ENCODE measurements at places on chromosomes 1 and 21.

- no peak for DNase-seq
Measured at GRCh38 chr1:18516473-18516872, 35.7 kb downstream of the KLHDC7A start.

DNA sequence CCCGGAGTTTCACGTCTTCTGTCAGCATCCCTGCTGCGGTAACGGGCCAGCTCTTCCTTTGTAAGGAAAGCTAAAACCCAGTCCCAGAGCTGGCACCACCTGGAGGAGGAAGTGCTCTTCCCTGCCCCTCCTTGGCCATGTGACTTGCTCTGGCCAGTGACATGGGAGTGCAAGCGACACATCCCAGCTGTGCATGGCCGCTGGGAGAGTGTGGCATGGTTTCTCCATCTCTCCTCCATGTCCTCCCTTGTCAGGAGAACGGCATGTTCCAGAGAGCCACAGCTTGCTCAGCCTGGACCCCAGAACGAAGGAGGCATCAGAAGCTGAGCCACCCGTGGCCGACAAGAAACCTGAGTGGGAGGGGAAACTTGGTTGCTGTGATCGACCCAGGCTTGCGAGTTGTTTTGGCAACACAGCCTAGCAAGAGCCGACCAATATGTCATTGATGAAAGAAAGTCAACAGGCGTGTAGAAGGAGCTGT is 2.7 kb upstream of the PRXL2B start:
- DNase-seq, result no peak

GRCh38 chr1:19204446-19205266 is 5.4 kb downstream of the UBR4 start:
- no peak for DNase-seq

DNA sequence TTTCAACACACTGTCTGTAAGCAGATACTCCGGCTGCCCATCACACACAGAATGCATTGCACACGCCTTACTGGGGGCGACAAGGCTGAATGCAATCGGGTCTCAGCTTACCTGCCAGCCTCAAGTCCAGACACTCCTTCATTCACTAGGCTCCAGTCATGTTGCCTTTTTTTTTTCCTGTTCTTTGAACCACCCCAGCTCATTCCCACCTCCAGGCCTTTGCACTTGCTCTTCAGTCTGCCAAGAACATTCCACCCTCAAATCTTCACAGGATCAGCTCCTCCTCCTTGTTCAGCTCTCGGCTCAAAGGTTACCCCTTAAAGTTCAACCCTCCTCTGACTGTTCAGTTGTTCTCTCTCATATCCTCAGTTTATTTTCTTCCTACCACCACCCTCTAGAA is 181.9 kb upstream of the ESRRG start:
- no peak for DNase-seq

DNA sequence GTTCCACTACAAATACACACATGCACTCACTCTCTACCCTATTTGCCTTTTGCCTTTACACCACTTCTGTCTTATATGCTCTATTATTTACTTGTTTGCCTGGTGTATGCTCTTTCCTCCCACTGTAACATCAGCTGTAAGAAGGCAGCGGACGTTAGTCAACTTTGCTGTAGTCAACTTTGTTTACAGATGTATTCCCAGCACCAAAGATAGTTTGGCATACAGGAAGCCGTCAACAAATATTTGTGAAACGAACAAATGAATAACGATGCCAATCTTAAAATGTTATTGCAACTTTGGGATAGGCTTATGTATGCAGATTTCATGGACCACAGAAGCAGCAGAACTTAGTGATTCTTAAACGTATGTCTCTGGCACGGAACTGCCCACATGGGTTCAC is 138.3 kb upstream of the GALNT2 start:
- DNase-seq, result no peak

DNA sequence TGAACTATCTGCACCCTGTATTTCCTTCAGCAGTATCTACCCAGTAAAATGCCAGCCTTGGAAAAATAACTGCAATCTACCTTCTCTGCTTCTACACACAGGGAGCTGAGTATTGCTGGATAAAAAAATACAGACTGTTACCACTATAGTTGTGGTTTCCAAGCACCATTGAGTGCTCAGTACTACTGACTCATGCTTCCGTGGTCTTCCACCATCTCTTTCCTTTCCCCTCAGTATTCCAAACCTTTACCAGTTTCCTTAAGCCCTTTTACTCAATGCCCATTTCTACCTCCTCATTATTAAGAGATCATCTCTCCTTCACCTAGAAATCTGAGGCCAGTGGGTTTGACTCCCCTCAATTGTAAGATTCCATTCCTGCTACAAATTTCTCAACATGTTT is 23.8 kb downstream of the GLMN start:
- DNase-seq, result no peak

- no peak for DNase-seq
Measured at GRCh38 chr1:1181938-1182410, 8.3 kb downstream of the TTLL10 start.

DNA sequence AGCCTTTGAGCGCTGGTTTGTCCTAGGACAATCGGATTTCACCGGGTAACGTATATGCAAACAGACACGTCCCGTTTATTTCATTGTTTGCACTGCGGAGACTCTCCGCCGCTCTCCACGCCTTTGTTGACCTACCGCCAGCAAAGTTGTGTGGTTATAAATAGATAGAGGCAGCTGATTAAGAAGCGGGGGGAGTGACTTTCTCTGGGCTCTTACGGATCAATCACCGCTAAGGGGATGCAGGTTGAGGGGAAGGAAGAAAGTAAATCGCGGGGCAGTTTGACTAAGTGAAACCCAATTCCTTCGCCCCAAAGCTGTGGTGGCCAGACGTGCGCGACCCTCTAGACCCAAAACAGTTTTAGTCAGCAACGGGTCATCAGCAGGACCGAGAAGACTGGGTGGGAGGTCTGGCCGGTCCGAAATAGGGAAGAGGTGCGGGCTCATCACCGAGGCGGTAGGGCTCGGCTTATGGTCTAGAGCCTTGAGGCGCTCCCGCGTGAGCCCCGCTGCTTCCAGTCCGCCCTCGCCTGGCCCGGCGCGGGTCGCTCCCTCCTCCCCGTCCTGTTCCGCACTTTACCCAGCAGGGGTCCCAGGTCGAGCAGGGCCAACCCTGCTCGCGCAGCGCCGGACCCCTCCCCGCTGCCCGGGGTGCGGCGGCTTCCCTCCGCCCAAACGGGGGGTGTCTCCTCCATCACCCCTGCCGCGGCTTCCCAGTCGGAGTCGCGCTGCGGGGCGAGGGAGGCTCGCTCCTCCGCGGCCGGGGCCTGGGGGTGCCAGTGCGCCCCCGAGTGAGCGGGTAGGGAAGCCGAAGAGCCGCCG is 120.8 kb upstream of the RRP15 start:
- no peak for DNase-seq

DNA sequence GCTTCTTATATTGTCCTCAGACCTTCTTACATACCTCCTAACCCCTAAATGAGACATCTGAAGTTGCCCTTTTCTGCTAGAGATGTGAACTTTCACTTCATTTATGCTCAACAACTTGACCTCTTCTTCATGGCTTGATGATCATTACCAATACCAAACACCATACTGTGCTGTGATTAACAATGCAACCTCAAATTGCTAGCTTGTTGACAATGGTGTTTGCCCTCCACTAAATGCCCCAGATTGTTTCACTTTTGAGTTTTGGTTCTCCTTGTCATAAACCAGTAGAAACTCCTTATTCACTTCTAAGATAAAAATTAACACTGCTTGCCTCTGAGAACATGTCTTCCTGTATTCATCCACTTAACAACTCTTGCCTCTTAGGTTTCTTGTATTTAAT is 5.6 kb downstream of the JAK1 start:
- no peak for DNase-seq

DNA sequence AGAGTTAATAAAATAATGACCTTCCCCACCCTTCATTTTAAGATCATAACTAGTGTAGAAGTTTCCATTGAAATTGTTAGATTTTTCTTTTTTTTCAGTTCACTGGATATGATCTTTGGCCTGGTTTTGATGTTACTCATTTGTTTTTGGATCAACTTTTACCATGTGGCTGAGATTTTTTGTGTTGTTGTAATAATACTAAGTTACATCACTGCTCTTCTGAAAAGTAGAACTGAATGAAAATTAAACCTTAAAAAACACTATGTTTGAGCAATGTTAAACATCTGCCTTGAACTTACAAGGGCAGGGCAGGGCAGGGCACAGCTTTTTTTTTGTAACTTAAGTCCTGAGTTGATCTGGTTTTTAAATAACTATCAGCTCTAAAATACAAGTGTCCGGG is 204.8 kb upstream of the ADAMTS5 start:
- no peak for DNase-seq

DNA sequence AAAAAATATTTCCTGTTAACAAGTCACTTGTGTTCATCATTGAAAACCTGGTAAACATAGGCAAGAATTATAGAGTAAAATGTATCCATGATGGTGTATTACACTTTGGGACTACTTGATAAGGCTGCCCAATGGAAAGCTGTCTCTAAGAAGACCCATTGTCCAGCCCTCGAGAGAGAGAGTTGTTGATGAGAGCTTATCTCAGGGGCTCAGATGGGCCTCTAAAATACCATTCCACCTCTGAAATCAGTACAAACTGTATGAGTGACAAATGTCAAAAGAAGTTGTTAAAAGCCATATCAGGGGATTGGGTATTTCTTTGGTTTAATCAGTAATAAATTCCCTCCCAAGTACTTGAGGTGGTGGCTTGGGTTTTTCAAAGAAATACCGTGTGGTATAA is 96.1 kb downstream of the KCNK1 start:
- no peak for DNase-seq

DNA sequence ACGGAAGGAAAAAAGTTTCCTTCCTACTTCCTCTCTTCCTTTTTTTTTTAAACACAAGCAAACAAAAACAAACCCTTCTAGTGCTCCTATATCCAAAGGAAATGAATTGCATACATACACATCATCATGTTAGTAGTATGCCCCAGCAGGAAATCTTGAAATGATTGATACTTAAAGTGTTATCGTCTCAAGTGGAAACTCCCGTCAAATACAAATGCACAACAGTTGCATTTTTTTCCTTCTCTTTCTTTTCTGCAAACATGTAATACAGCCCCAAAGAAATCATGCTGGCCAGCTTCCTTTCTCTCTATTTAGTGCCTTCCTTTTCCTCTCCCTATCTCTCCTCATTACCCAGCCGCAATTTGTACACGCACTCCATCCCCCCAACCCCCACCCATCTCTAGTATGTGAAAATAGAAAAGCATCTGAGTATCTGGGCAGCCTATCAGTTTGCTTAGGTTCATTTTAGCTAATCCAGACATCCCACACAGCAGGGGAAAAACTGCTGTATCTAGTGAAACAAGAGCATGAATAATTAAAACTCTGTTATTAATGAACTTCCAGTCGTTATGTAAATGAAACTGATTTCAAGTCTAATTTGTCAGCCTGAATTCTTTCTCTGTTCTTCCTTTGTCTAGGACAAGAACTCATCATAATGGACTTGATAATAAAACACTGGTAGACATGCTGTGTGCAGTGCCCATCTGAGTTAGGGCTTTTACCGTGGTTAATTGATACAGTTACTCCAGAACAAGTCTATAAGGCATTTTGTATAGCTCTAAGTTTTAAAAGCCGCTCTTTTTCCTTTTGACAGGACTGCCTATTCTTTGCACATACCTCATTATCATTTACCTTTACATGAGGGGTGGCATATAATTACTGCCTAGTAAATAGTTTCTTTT is 336.5 kb upstream of the ADGRL2 start:
- no peak for DNase-seq

DNA sequence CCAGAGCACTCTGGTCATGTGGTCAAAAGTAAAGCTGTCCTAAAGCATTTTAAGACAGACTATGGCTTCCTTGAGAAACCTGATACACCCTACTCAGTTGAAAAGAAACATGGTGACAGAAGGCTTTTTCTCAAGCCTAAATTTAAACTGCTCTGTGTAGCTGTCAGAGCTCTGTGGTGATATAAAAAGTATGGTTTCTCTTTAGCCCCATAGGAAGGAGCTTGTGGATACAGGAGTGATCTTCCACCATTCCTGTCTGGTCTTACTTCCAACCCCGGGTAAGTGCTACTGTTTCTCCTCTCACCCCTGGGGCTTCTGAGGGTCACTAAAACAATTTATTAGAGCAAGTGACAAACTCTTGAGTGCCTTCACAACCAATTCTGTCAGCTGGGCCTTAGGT is 8.5 kb downstream of the TP53BP2 start:
- DNase-seq, result no peak

GRCh38 chr1:65958561-65959350 is 166.1 kb downstream of the PDE4B start:
- no peak for DNase-seq

DNA sequence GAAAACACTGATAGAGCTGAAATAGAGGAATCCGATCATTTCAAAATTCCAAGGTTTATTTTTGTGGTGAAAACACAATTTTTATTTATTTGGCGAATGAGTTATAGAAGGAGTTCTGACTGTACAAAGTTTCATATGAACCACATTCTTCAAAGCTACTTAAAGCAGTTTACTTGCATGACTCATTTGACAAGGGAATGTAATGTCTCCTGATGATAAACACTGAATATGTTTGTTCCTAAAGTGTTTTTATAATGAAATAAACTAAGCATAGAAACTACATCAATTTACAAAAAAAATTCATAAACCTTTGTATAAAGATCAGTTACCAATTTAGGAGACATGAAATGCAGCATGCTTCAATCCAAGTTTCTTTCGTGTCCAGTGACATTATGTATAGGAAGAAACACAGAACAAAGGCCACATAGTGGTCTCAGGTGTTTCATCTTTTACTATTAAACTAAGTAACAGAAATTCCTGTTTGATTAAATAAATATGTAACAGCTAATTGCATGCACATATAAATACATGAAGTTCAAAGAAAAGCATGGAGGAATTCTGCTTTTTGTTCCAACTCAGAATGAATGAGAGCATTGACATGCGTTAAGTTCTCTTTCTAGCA is 2.5 kb downstream of the PRKACB start:
- no peak for DNase-seq

- DNase-seq, result no peak
Measured at GRCh38 chr1:224640587-224640986, 24.5 kb downstream of the CNIH3 start.

- DNase-seq, result no peak
Measured at GRCh38 chr1:17527036-17527914, 12.2 kb upstream of the ARHGEF10L start.

GRCh38 chr1:30663596-30664091 is 59.7 kb downstream of the MATN1 start:
- no peak for DNase-seq

GRCh38 chr1:97770376-97770775 is 150.5 kb downstream of the DPYD start:
- DNase-seq, result no peak

- DNase-seq, result no peak
Measured at GRCh38 chr21:43012596-43012995, 38.2 kb downstream of the PKNOX1 start.

DNA sequence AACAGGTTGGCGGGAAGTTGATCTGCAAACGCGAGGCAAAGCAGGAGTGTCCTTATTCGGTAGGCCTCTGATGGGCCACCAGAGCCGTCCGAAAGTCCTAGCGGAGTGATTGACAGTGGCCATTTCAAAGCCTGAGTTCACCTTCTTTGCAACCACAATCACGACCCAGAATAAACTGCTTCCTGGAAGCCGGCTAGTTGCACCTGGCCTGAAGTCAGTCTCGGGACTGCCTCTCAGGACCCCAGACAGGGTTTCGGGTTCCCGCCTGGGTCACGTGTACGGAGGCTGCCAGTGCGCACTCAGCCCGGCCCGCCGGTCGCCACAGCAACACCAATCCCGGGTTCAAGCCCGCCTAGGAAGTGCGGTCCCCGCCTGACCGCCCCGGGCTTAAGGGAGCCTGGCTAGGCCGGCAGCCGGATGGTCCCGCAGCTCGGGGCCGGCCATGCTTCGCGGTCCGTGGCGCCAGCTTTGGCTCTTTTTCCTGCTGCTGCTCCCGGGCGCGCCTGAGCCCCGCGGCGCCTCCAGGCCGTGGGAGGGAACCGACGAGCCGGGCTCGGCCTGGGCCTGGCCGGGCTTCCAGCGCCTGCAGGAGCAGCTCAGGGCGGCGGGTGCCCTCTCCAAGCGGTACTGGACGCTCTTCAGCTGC is at the start of gene TOR3A:
Gene TOR3A (plus strand): TSS at position 384 of the 646 bp plus-strand sequence. CDS start 59 bp downstream, at position 443.
- DNase-seq, result peak; percentile 56
